Activated naive CD4-positive, alpha-beta T cell treated with anti-CD3 and anti-CD28 coated beads for 36 hours (primary cell): ENCODE measurements at places on chromosomes 5 and 9.

- DNase-seq, result no peak
These were observed 1.4 kb downstream of the CIZ1 start for GRCh38 chr9:128190013-128190412.

GRCh38 chr5:142881076-142881783 is 111.1 kb downstream of the ARHGAP26 start:
- no peak for DNase-seq

DNA sequence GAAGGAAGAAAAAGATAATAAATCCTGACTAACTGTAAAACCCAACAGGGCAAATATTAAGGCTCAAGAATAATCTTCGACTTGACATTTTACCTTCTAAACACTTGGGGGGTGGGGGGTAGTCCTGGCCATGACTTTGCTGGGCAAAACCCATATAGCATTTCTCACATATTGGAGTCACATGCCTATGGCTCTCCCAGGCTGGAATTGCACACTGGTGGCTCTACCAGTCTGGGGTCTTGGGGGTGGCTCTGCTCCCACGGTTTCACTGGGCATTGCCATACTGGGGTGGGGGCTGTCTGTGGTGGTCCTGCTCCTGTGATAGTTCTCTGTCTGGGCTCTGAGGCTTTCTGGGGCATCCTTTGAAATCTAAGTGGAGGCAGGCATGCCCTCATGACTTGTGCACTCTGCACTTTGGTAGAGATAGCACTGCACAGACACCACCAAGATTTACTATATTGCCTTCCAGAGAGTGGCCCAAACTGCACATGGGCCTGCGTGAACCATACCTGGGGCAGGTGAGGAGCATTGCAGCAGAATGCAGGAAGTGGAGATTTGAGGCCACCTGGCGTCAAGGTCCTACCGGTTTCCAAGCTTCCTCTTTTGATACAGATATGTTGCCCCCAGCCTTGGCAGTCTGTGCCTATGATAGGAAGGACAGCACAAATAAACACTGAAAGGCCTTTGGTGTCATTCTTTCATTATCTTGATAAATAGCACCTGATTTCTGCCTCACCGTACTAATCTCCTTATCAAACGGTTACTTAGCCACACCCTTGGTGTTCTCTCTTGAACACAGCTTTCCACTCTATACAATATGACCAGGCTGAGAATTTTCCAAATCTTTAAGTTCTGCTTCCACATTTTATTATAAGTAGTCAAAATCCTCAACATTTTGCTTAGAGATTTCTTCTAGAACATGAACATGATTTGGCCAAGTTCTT is 29.8 kb downstream of the BAAT start:
- DNase-seq, result no peak

- no peak for DNase-seq
These were observed 80.7 kb downstream of the FSTL4 start for GRCh38 chr5:133531594-133531993.

DNA sequence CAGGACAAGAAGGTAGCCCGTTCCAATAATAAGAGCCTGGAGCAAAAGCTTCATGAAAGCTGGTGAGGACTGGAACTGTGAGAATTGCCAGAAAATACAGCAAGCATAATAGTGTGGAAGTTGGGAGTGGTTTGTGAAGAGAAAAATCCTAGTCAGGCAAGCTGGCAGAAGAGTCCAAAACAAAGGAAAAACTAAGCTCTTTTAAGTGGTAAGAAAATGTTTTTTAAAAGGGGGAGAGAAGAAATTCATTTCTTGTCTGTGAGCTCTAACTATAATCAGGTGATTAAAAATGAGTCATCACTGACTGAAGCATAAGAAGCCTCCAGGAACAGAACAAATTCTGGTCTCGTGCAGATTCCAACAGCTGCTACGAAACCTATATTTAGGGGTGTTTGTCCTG is 102.6 kb downstream of the CAAP1 start:
- DNase-seq, result no peak

DNA sequence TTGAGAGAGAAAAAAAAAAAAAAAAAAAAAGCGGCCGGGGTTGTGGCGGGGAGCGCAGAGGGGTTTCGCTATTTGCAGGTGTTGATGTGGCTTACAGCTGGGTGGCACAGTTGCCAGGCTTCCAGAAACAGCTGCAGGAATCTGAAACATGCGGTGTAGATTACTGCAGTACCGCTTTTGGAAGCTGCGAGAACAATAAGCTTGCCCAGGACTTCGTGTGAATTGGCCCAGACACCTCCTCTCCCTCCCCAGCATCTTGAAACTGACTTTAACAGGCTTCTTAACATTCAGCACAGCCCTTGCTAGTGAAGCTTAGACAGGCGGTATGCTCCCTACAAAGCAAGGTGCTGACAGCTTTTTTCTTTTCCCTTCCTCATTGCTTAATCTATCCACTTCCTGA is 104.0 kb downstream of the ATP10B start:
- DNase-seq, result peak; percentile 4

GRCh38 chr9:137077010-137077747 is at the start of gene UAP1L1:
TSS of gene UAP1L1 (plus strand) at chr9:137077517. CDS start at chr9:137077533, 16 bp downstream.
- peak; percentile 51 for DNase-seq

GRCh38 chr5:52838326-52839015 is 50.8 kb downstream of the ITGA1 start:
- no peak for DNase-seq

GRCh38 chr5:31469886-31470285 is 62.0 kb downstream of the DROSHA start:
- no peak for DNase-seq

DNA sequence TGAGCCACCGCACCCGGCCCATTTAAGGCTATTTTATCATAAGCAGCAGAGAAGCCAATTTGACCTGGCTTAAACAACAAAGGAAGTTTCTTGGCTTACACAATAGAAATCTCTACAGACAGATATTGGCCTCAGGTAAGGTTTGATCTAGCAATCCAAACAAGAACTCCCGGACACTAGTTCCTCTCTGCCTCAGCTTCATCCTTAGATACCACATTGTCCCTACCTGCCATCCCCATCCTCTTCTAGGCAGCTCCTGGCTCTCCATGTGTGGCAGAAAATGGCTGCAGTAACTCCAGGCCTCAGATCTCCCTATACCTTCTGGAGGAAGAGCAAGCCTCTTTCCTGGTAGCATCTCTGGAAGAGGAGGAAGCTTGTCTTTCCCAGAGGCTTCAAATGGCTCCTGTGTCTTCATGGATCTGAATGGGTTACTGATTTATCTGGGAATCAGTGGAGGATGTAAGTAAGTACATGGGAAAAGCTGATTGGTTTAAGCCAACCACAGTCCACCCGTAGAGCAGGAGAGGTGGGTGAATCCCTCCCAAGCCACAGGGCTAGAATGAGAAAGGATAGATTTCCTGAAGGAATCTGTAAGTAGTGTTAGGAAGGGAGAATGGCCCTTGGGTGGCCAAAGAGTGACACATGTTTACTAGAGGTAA is 26.7 kb upstream of the AOPEP start:
- no peak for DNase-seq

- DNase-seq, result no peak
These were observed 41.3 kb upstream of the SMU1 start for GRCh38 chr9:33117796-33118195.

DNA sequence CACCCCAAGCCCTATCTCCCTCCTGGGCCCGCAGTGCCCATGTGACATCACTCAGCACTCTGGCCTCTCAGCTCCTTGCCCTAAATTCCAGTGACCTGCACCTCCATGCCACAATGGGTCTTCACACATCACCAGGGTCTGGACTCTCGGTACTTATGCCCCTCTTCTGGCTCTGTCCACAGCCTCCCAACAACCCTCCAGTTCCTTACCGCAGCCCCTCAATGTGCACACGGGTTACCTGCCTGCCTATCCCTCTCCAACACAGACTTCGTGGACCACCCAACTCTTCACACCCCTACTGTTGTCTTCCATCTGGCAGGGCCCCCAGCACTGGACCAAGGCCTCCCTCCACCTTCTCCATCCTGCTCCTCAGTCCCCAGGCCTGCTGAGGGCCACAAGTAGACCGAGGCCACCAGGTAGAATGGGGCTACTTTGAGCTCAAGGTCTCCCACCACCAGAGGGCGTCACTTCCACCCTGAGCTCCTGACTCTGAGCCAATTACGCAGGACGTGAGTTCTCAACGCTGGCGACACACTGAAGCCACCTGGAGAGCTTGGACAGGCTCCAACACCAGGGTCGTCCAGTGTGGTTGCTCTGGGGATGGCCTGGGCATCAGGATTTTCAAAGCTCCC is 172.1 kb downstream of the GABBR2 start:
- DNase-seq, result peak; percentile 61

DNA sequence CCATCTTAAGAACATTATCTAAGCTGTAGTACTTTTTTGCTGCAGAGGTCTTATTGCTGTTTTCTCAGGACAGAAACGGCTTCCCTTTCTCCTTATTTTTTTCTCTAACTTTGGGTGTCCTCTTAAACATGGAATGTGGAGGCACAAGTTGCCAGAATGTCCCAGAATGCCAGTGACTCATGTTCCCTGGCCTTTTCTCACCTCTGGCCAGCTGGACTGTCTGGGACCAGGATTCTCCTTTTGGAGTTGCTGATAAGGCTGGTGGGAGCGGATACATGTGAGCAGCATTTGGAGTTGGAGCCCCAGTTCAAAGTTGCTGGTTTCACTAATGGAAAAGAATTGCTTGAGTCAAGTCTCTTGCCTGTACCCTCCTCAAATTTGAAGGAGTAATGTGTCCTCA is 112.8 kb downstream of the ARHGAP26 start:
- no peak for DNase-seq

DNA sequence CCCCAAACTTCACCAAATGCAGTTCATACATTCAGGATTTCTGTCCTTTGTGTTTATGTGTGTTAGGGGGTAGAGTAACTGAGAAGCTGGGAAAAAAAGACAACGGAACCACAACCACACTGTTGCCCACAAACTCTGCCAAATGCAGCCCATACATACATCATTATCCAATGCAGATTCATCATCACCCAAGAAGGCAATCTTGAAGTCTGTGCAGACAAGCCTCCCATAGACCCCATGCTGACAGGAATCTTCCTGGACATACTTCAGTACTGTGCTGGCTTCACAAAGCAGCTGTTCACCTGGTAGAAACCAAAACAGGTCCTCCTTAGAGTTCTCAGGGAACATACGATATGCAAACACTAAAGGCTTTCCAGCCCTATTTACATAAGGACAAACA is 38.9 kb downstream of the MTMR12 start:
- DNase-seq, result no peak

DNA sequence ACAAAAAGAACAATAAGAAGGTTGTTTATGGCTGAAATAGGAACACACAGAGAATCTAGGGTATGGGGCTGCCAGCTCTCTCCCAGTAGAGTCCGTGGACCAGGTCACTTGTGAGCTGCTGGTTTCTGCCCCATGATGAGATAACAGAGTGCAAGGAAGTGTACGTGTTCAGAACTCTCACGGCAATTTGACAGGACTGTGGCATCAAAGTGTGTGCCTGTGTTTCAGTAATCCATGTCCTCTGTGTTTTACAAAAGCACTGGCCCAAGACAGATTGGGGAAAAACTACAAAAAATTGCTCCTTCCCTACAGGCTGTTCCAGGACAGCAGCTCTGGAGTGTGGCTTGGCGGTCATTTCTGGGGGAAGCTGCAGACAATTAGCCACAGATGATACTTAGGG is 184.6 kb downstream of the AUH start:
- DNase-seq, result no peak

- DNase-seq, result no peak
These were observed 90.8 kb downstream of the COL23A1 start for GRCh38 chr5:178499352-178499751.

DNA sequence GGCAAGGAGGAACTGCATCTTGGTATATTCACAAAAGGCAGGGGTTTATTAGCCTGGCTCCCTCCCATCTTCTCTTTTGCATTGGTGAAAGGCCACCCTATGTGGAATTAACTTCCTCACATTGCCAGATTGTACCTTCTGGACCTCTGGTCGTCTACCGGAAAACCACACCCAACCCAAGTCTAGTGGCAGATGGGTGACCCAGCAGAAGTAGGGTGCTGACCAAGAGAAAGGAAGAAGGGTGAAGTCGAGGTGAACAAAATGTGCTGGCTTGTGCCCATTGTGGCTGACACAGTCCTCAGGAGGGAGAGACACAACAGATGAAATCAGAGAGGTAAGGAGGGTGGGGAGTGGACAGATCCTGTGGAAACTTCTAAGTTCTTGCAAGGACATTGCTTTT is 39.8 kb upstream of the DAP start:
- DNase-seq, result no peak

GRCh38 chr5:126809916-126810315 is 33.0 kb downstream of the LMNB1 start:
- peak; percentile 13 for DNase-seq

- DNase-seq, result no peak
These were observed 396.3 kb downstream of the YTHDC2 start for GRCh38 chr5:113909782-113910181.

DNA sequence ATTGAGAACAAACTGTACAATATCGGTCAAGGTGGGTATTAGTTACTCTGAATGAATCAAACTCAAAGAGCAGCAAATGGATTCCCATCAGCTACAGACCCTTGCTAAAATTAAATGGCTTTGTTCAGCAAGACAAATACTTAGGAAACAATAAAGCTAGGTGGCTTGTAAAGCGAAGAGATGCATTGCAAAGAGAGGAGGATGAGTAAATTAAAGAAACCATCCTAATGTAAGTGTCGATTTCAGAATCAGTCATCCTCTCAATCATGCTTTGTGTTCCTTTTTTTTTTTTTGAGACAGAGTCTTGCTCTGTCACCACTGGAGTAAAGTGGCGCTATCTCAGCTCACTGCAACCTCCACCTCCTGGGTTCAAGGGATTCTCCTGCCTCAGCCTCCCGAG is 359.2 kb upstream of the ZNF462 start:
- DNase-seq, result no peak

GRCh38 chr9:77647267-77648233 is 572 bp downstream of the GNA14 start:
- peak; percentile 13 for DNase-seq

- peak; percentile 27 for DNase-seq
These were observed at the start of gene LARP1 for GRCh38 chr5:154755361-154756008. TSS of gene LARP1 (plus strand) at chr5:154755377. CDS start at chr5:154755758, 381 bp downstream.

GRCh38 chr9:68869022-68869421 is 144.9 kb downstream of the PRKACG start:
- DNase-seq, result no peak

- DNase-seq, result no peak
These were observed 20.0 kb downstream of the PTPN3 start for GRCh38 chr9:109478051-109478563.

GRCh38 chr5:180365829-180366228 is 12.7 kb upstream of the GFPT2 start:
- DNase-seq, result no peak

GRCh38 chr5:58545912-58546311 is 37.0 kb upstream of the RAB3C start:
- DNase-seq, result no peak

- DNase-seq, result peak; percentile 89
These were observed 24.8 kb upstream of the IER5L start for GRCh38 chr9:129202613-129203555.

DNA sequence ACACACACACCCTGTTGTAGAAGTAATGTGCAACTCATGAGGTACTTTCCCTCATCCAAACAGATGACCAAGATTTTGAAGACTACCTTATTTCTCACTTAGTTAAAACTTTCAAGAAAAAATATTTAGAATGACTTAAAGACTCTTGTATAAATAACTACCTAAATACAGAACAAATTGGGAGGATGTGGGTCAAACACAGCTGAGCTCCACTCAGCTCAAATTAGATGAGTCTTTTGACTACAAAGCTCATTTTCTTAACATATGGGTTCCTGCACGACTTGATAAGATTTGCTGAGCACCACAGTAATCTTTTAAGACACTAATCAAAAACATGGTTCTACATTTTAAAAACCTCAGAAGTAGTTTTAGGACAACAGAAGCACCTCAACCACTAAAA is 8.9 kb downstream of the MTX3 start:
- no peak for DNase-seq

GRCh38 chr9:136519263-136520052 is 26.4 kb downstream of the NOTCH1 start:
- no peak for DNase-seq

- DNase-seq, result no peak
These were observed 97.0 kb downstream of the HINT1 start for GRCh38 chr5:131068076-131068475.
